Esophagus squamous epithelium (tissue), 5 donors: ENCODE measurements at places on chromosomes 4 and X. TPM values are rescaled to one million over a fixed set of nuclear protein-coding genes. Genes with fewer than 3 reads are reported as not detected.

GRCh38 chr4:184693056-184693455, 40.8 kb downstream of the CENPU start:
- no peak overlapping the region for H3K27ac ChIP-seq
- no peak for DNase-seq
- no peak overlapping the region for H3K4me3 ChIP-seq
- no peaks in the 10 kb centered on the region for H3K36me3 ChIP-seq
- H3K4me1 ChIP-seq: peaks cover 6% of the 10 kb centered on the region

DNA sequence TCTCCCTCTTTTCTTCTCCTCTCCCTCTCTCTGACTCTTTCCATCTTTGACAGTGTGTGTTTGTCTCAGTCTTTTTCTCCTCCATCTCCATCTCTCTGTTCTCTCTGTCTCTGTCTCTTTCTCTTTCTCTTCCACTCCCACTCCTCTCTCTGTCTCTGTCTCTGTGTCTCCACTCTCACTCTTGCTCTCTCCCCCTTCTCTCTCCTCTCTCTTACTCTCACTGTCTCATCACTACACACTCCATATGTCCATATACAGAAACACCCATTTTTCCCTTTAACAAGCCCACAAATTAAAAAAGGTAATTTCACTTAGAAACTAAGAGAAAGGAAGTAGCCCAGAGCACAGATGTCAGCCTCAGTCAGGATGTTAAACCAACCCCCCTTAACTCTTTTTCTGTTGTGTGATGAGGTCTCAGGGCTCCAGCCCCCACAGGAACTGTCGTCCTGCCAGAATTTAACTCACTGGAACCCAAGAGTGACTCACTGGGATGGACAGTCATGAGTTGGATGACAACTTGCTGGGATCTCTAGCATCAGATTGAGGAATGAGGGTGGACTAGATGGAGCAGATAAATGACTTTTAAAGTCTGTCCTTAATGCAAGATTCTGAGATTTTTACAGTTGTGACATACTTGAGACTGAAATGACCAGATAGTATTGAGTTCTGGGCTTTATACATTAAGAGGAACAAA, 27.5 kb downstream of the OTUD6A start:
- no peak for DNase-seq
- no peak overlapping the region for H3K4me3 ChIP-seq
- H3K4me1 ChIP-seq: no peaks in the 10 kb centered on the region
- no peak overlapping the region for H3K27ac ChIP-seq

DNA sequence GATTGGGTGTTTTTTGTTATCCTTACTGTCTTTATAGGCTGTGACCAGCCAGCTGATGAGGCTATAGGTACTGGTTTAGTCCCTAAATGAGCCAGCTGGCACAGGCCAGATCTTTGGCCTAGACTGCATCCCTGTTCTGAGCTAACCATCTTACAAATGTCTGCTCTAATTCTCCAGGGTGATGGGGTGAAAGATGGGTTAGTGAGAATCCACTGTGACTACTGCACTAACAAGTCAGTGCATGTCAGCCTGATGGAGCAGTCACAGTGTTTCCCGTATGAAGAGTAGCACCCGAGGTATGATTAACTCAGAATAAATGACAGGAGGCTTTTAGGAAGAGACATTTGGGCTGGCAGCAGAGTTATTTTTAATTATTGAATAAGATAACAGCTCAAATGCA, 181.0 kb downstream of the DCTD start:
- H3K4me1 ChIP-seq: no peaks in the 10 kb centered on the region
- H3K27ac ChIP-seq: no peak overlapping the region
- no peak overlapping the region for H3K4me3 ChIP-seq
- no peaks in the 10 kb centered on the region for H3K27me3 ChIP-seq
- DNase-seq: no peak
- H3K36me3 ChIP-seq: no peaks in the 10 kb centered on the region

DNA sequence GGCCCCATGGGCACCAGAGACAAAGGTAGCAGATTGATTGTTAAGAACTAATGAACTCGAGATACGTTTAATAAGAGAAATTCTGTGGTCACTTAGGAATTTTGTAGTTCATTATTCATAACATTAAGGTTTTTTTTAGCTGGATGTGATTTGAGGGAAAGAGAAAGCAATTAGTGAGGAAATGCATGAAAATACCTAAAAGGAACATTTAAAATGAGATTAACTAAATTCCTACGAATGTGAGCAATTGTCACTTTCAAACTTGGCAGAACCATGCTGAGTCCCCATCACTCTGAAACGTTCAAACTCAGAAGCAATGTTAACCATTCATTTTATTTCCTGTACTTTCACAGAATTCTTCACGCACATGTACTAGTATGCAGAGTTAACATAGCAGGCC, 5.9 kb downstream of the PRMT9 start:
- no peaks in the 10 kb centered on the region for H3K36me3 ChIP-seq
- H3K4me3 ChIP-seq: no peak overlapping the region
- no peaks in the 10 kb centered on the region for H3K27me3 ChIP-seq
- DNase-seq: no peak
- no peaks in the 10 kb centered on the region for H3K4me1 ChIP-seq

GRCh38 chrX:103510031-103510430, 9.3 kb downstream of the RAB40A start:
- no peak overlapping the region for H3K4me3 ChIP-seq
- H3K27me3 ChIP-seq: no peaks in the 10 kb centered on the region
- H3K4me1 ChIP-seq: no peaks in the 10 kb centered on the region
- no peak overlapping the region for H3K27ac ChIP-seq
- no peak for DNase-seq

DNA sequence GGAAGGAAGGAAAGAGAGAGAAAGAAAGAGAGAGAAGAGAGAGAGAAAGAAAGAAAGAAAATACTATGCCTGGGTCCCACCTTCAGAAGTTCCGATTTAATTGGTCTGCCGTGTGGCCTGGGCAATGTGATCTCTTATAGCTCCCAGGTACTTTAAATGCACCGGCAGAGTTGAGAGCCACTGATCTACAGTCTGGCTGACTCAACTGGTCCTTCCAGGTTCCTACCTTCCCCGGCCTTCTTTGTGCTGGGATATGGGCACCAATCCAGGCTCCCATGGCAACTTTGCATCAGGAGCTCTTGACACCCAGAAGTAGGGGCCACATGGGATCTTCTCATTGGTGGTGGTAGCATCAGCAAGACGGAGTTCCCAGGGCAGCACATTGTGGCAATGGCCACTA, 186.5 kb upstream of the ATP6AP2 start:
- H3K36me3 ChIP-seq: no peaks in the 10 kb centered on the region
- H3K4me3 ChIP-seq: no peak overlapping the region
- no peaks in the 10 kb centered on the region for H3K4me1 ChIP-seq
- no peak overlapping the region for H3K27ac ChIP-seq
- H3K27me3 ChIP-seq: no peaks in the 10 kb centered on the region
- no peak for DNase-seq

DNA sequence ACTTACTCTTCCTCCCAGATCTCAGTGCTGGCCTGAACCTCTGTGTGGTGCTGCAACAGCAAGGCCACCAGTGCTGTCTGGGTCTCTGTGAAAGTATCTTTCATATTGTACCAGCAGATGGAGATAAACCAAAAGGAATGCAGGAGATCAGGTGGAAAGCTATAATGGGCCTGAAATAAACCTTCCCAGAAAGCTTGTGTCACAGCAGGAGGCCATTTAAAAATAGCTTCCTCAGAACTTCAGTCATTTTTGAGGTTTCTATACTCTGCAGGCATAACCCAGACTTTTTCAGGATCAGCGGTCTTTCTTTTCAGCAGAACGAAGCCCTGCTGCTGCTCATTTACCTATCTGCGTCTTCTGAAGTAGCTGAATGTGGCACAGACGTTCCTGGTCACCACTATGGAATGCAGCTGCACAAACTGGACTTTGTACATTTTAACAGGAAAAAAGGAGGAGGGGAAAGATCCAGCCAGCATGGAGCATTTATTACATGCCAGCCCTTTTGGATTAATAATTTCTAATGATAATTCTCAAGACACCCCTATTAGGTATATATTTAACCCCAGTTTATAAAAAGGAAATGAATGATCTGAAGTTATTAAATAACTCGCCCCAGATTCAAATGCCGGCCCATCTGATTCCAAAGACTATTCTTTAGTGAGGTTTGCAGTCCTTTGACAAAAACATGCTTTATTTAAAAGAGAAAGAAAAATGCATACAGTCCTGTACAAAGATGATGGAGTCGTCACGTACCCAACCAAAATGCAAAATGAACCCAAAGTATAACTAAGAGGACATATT, 119.7 kb downstream of the NFKB1 start:
- no peak overlapping the region for H3K27ac ChIP-seq
- H3K4me3 ChIP-seq: no peak overlapping the region
- DNase-seq: no peak

GRCh38 chrX:41616935-41617334, 71.8 kb upstream of the GPR34 start:
- DNase-seq: no peak
- no peak overlapping the region for H3K4me3 ChIP-seq
- no peaks in the 10 kb centered on the region for H3K36me3 ChIP-seq
- H3K27ac ChIP-seq: no peak overlapping the region

- no peak for DNase-seq
- H3K27me3 ChIP-seq: no peaks in the 10 kb centered on the region
- no peaks in the 10 kb centered on the region for H3K36me3 ChIP-seq
- H3K4me3 ChIP-seq: no peak overlapping the region
- H3K4me1 ChIP-seq: peaks cover 13% of the 10 kb centered on the region
- no peak overlapping the region for H3K27ac ChIP-seq
Observed at GRCh38 chr4:141686879-141687278, 50.5 kb downstream of the IL15 start.

DNA sequence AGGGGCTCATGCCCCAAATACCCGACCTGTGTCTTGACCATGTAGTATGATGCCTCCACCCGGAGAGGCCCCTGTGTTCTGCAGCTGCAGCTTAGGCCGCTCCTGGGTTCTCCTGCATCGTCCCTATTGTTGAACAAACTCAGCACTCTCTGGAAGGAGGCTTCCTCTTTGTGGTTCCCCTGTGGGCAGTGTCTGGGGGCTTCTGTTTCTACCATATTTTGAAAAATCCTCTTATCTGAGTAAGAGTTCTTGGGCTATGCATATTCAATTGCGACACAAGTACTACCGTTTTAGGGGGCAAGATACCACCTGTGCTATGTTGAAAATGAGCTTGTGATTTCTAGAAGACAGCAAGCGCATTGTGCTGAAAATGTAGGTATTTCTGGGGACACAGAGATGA, 276.6 kb downstream of the DHRSX start:
- no peak overlapping the region for H3K4me3 ChIP-seq
- no peak for DNase-seq
- no peaks in the 10 kb centered on the region for H3K4me1 ChIP-seq
- no peaks in the 10 kb centered on the region for H3K36me3 ChIP-seq

- no peaks in the 10 kb centered on the region for H3K4me1 ChIP-seq
- no peak for DNase-seq
Observed at GRCh38 chr4:104063341-104063740, 343.6 kb upstream of the TACR3 start.

DNA sequence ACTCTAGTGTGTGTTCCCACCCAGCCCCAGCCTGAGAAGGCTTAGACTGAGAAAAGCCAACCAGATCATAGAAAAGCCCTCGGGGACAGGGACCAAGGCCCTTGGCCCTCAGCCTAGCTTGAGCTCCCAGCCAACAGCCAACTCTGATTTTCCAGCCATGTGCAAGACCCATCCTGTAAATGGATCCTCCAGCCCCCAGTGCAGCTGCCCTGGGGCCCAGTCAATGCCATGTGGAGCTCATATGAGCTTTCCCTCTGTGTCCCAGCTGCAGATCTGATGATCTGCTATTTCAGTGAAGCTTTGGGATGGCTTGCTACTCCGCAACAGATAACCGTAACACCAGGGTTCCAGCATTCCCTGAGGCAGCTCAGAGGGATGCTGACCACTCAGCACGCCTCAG, 40.5 kb upstream of the CDKN2AIP start:
- H3K4me3 ChIP-seq: no peak overlapping the region
- H3K36me3 ChIP-seq: no peaks in the 10 kb centered on the region
- H3K4me1 ChIP-seq: no peaks in the 10 kb centered on the region
- no peak overlapping the region for H3K27ac ChIP-seq

The FANCB gene
- total RNA-seq: 7.8 TPM

- no peaks in the 10 kb centered on the region for H3K27me3 ChIP-seq
- no peak overlapping the region for H3K27ac ChIP-seq
- H3K4me1 ChIP-seq: no peaks in the 10 kb centered on the region
- no peak overlapping the region for H3K4me3 ChIP-seq
- no peak for DNase-seq
- H3K36me3 ChIP-seq: no peaks in the 10 kb centered on the region
Observed at GRCh38 chr4:162866565-162866964, 300.1 kb downstream of the NAF1 start.

- no peak overlapping the region for H3K27ac ChIP-seq
- no peaks in the 10 kb centered on the region for H3K4me1 ChIP-seq
- H3K36me3 ChIP-seq: no peaks in the 10 kb centered on the region
- no peak for DNase-seq
- no peak overlapping the region for H3K4me3 ChIP-seq
- no peaks in the 10 kb centered on the region for H3K27me3 ChIP-seq
Observed at GRCh38 chr4:150072906-150073714, 5.1 kb upstream of the DCLK2 start.
